ENCODE measurements at places on chromosomes 3 and 15.

GRCh38 chr15:96316953-96317629, 13.4 kb upstream of the NR2F2 start:
- no peak for DNase-seq

GRCh38 chr15:39624806-39625205, 43.9 kb downstream of the THBS1 start:
- no peak for DNase-seq

DNA sequence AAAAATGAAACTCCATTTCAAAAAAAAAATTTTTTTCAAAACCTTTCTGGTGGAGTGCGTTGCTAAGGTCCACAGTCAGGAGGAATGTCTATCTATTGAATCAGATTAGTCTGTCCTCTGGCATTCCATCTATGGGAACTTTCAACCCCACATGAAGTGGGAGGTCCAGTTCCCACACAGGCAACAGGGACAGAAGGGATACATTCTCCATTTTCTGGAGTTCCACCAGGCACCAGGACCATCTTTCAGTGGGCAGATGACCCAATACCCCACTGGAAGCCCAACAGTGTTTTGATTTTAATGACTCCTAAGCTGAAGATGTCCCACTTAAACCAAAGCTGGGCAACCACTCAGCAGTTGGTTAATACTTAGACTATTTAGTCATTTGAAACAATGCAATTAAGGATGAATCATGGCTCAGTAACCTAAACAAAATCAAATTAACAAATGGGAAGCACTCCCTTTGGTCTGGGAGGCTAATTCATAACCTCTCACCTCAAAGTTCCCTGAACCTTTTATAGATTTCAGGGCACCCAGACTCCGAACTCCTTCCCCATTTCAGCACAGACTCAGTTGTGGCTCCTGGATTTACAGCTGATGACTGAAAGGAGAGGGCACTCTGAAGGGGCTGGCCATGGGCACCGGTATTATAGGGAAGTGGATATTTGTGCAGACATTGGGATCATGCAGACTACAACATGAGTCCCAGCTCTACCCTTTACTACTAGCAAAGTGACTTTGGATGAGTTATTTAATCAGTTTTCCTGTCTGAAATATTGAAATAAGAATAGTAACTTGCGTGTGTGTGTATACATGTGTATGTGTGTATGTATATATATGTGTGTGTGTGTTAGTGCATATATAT, 264.3 kb upstream of the LRTM1 start:
- no peak for DNase-seq

DNA sequence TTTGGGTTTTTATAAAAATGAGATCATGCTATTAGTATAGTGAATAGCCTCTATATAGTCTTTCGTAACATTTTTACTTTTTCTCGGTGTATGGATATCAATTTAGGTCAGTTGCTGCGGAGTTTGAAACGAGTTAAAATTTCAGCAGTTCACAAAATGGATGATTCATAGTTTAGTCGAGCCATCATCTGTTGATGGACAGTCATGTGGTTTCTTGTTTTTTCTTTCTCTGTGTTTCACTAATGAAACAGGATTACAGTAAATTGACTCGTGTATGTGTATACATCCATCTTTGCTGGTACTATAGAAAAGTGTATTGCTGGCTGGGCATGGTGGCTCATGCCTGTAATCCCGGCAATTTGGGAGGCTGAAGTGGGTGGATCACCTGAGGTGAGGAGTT, 106.8 kb downstream of the IGF1R start:
- no peak for DNase-seq

- no peak for DNase-seq
These were observed 5.7 kb upstream of the FILIP1L start for GRCh38 chr3:100120012-100120411.

DNA sequence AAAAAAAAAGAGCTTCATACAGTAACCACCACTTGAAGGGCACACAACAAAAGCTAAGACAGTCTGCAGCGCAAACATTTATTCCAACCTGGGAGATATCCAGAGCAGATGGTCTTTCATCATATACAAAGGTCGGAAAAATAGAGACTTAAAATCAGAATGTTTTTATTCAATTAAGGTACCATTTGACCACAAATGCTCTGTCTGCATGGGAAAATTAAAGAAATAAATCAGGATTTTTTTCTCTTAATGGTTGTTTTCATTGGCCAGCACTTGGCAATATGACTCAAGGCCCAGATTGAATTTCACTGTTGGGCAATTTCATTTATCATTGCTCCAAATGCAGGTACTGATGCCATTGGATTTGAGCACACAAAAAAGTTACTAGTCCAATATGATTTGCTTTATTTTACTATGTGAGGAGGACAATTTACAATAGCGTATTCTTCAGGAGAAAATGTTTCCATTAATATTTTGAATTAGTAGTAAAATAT, 145.9 kb upstream of the AGTR1 start:
- no peak for DNase-seq

DNA sequence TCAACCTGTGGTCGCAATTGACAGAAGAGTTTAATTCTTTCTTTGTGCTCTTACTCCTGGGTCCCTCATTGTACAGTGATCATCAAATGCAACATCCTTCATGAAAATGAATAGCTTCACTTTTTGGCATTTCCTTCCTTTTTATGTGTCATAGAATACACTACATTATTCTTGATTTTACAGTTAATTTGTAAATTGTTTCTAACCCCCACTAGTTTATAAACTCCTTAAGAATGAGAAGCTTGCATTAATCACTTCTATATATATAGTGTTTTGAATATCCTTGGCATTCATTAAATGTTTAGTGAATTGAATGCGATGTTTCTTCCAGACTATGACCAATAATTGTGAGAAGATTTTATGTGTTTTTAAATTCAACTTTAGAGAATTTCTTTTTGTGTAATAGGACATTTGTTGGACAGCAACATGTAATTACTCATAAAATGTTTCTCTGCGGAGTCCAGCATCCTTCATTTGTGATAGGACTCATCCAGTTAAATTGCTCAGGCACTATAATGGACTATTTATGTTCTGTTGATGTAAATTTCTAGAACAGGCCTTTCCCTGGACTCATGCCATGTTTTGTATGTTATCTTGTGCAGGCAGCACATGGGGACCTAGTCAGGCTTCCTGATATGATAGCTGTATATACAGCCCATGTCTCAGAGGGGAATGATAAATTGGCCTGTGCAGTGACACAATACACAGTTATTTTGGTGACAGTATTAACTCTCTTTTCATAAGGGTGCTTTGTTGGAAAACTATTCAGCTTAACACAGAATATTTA, 51.3 kb downstream of the MBNL1 start:
- no peak for DNase-seq

- no peak for DNase-seq
These were observed 26.1 kb downstream of the RPL39L start for GRCh38 chr3:187112934-187113793.

DNA sequence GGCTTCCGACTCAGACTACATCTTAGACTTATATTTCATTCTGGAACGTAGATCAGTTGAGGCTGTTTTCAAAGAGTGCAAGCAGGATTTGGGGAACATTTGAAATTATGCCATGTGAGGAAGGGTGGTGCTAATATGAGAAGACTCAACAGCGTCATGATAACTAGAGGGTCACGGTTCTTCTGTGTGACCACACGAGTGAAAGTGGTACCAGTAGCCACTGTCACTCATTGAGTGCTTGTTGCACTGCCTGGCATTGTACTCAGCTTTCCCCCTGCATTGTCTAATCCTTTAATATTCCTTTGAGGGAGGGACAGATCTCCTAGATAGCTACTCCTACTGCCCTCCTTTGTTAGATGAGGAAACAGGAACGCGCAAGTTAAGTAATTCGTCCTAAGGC, 81.3 kb upstream of the PLXNA1 start:
- no peak for DNase-seq

- DNase-seq = no peak
These were observed 36.6 kb downstream of the MUC20 start for GRCh38 chr3:195757438-195757770.

DNA sequence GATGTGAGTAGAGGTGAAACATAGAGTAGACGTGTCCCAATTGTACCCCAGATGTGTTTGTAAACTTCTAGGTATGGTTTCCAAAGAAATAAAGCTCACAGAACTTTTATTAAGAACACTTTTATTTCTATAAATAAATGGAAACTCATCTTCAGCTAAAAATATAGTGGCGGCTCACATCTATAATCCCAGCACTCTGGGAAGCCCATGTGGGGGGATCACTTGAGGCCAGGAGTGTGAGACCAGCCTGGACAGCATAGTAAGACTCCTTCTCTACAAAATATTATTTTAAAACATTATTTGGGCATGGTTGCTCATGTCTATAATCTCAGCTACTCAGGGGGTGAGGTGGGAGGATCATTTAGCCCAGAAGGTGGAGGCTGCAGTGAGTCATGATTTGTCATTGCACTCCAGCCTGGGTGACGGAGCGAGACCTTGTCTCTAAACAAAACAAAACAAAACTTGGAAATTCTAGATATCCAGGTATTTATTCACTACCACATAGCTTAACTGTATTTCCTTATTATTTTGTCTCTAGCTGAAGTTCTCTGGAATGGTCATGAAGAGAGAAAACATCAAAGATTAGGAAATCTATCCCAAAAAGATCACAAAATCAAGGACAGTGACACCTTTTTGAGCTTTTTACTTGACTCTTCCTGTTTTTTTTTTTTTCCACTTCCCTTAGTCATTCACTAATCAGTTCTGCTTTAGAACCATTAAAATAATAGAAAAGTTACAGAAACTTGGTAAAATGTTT, 258.1 kb downstream of the TIGIT start:
- DNase-seq = no peak

DNA sequence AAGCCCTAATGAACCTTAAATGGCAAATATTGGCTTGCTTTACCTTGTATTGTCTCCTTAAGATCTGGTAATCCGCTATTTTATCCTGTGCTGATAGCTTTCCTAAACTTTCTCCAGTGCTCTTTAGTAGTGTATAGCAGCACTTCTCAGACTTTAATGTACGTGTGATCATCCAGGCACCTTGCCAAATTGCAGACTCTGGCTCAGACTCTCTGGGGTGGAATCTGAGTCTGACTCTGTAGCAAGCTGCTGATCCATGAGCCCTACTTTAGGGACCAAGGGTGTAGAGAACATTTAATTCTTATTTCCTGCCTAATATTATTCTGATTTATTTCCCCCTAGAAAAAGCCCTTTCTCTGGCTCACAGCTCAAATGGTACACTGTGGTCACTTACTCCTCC, 518.8 kb upstream of the ZNF385D start:
- no peak for DNase-seq

- no peak for DNase-seq
These were observed 3.9 kb downstream of the B4GALT4 start for GRCh38 chr3:119236756-119237155.

All from NCI-H1694 treated with DMSO at 0.1 percent for 48 hours (cell line).